ENCODE measurements at places on chromosomes 7 and 10.

- H3K4me3 ChIP-seq = no peak overlapping the region
- peaks cover 3% of the 10 kb centered on the region for H3K4me1 ChIP-seq
- no peaks in the 10 kb centered on the region for H3K36me3 ChIP-seq
These were observed 16.8 kb upstream of the DLG5 start for GRCh38 chr10:77943121-77943901.

GRCh38 chr10:30170146-30170545 lies 110.8 kb upstream of the JCAD start:
- no peaks in the 10 kb centered on the region for H3K36me3 ChIP-seq
- no peak overlapping the region for H3K27ac ChIP-seq
- DNase-seq = no peak
- no peaks in the 10 kb centered on the region for H3K4me1 ChIP-seq
- no peaks in the 10 kb centered on the region for H3K27me3 ChIP-seq

GRCh38 chr7:140056431-140057142 lies 6.2 kb downstream of the PARP12 start:
- peaks cover 8% of the 10 kb centered on the region for H3K36me3 ChIP-seq
- no peaks in the 10 kb centered on the region for H3K27me3 ChIP-seq
- no peaks in the 10 kb centered on the region for H3K4me1 ChIP-seq
- DNase-seq = no peak

GRCh38 chr7:116952635-116953371 lies 498 bp upstream of the ST7 start:
- peak overlapping the region; percentile 72 for H3K4me3 ChIP-seq
- H3K36me3 ChIP-seq = no peaks in the 10 kb centered on the region
- no peaks in the 10 kb centered on the region for H3K27me3 ChIP-seq
- peak overlapping the region; percentile 65 for H3K27ac ChIP-seq
- peaks cover 57% of the 10 kb centered on the region for H3K4me1 ChIP-seq

DNA sequence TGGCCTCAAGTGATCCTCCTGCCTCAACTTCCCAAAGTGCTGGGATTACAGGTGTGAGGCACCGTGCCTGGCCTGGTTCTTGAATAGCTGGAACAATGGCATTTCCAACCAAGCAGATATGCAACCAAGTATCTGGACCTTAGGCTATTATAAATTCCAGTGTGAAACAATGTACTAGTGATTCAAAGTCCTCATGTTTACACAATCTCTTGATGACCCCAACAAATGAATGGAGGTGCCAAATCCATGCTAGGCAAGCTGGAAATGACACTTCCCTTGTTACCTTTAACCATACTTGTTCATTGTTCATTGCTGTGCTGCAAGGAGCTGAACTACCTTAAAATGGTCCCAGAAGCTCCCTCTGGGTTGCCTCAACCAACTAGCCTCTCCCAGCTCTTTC lies 282.2 kb upstream of the KLF14 start:
- no peak overlapping the region for H3K4me3 ChIP-seq
- no peak overlapping the region for H3K27ac ChIP-seq
- peaks cover 23% of the 10 kb centered on the region for H3K4me1 ChIP-seq
- H3K36me3 ChIP-seq = no peaks in the 10 kb centered on the region

DNA sequence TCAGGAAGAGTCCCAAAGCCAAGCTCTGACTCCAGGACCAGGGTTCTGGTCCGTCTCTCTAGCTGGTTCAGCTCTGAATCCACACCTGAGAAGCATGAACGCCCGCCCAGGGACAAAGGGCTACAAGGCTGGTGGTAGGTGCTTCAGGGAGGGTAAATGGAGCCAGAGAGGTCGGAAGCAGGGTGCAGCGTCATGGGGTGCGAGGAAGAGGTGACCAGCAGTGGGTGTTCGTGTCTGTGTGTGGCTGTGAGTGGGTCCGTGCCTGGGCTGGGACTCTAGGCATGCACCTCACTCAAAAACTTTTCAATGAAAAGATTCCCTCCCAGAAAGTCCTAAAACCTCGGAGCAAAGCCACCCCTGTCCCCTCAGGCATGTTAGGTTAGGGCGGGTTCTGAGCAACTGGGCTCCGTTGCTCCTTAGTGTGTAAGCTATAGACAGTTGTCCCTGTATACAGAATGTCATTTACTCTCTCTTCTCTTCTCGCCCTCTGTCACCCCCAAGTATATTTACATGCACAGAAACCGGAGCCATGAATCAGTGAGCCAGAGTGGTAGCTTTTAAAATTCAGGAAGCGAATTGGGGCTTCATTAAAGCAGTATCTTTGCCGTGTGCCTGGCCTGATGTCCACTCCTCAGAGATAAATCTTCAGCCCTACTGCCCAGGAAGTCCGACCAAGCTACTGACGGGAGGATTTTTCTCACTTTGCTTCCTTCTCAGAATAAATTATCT lies 12.3 kb upstream of the GATA3 start:
- no peak overlapping the region for H3K4me3 ChIP-seq
- DNase-seq = no peak
- no peaks in the 10 kb centered on the region for H3K36me3 ChIP-seq
- H3K4me1 ChIP-seq = no peaks in the 10 kb centered on the region
- no peak overlapping the region for H3K27ac ChIP-seq

- H3K36me3 ChIP-seq = no peaks in the 10 kb centered on the region
- no peak overlapping the region for H3K27ac ChIP-seq
- H3K27me3 ChIP-seq = no peaks in the 10 kb centered on the region
These were observed 6.4 kb downstream of the USP6NL start for GRCh38 chr10:11604865-11605650.

DNA sequence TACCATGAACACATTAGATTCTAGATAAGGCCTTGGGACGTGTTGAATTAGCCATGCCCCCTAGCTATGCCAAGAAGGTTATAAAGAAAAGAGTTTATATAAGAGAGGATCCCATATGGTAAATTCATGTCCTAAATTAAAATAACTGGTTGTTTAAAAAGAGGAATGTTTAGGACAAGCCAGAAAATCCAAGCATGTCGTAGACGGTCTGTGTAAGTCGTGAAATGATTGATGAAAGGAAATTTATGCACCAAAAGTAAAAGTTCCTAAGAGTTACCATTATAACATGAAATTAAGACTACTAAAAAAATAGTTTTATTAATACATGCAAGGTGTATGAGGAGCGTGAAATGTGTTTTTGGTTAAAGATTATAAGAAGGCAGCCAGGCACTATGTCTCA lies 624.9 kb downstream of the ARL4A start:
- DNase-seq = no peak
- H3K4me1 ChIP-seq = no peaks in the 10 kb centered on the region
- H3K4me3 ChIP-seq = no peak overlapping the region
- no peaks in the 10 kb centered on the region for H3K36me3 ChIP-seq

GRCh38 chr10:59087486-59087885 lies 89.0 kb upstream of the PHYHIPL start:
- no peak overlapping the region for H3K4me3 ChIP-seq
- H3K4me1 ChIP-seq = no peaks in the 10 kb centered on the region
- no peaks in the 10 kb centered on the region for H3K27me3 ChIP-seq
- H3K27ac ChIP-seq = no peak overlapping the region
- no peaks in the 10 kb centered on the region for H3K36me3 ChIP-seq

DNA sequence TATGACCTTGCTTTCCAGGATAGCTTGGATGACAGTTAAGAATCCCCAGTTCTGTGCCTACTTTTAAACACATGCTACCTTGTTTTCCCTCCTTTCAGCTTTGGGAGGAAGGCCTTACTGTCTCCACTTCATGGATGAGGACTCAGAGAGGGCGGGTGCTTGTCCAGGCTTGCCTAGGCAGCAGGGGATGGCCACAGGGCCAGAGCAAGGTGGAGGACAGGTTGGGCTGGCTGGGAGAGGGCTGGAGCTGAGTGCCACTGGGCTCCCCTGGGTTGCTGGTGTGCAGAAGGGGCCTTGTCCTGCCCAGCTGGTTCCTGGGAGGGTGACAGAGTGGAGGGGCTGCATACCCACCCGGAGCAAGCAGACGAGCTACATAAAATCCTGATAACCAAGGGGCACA lies 117.8 kb downstream of the GRK5 start:
- peaks cover 73% of the 10 kb centered on the region for H3K27me3 ChIP-seq
- no peak for DNase-seq
- H3K36me3 ChIP-seq = no peaks in the 10 kb centered on the region
- H3K4me3 ChIP-seq = no peak overlapping the region

DNA sequence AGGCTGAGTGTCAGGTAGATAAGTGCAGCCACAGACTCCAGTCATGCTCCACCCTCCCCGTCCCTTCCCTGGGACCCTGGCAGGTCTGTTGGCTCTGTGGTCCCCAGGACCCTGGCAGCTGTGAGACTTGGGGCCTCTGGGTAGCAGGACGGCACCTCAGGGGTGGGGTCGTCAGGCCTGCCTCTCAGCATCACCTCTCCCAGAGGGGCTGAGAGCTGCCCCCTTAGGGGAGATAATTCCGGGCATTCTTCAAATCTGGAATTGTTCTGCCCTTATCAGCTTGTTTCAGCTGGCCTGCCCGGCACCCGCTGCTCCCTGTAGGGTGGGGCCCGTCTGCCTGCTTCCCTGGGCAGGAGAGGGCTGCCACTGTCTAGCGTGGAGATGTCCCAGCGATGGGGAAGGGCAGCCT lies 23.3 kb downstream of the PODXL start:
- H3K4me1 ChIP-seq = peaks cover 2% of the 10 kb centered on the region
- no peaks in the 10 kb centered on the region for H3K27me3 ChIP-seq
- H3K36me3 ChIP-seq = no peaks in the 10 kb centered on the region
- H3K4me3 ChIP-seq = no peak overlapping the region

GRCh38 chr10:63703740-63704345 lies 182.6 kb downstream of the REEP3 start:
- H3K27ac ChIP-seq = no peak overlapping the region
- no peak for DNase-seq
- H3K36me3 ChIP-seq = no peaks in the 10 kb centered on the region
- no peaks in the 10 kb centered on the region for H3K27me3 ChIP-seq
- peaks cover 10% of the 10 kb centered on the region for H3K4me1 ChIP-seq

DNA sequence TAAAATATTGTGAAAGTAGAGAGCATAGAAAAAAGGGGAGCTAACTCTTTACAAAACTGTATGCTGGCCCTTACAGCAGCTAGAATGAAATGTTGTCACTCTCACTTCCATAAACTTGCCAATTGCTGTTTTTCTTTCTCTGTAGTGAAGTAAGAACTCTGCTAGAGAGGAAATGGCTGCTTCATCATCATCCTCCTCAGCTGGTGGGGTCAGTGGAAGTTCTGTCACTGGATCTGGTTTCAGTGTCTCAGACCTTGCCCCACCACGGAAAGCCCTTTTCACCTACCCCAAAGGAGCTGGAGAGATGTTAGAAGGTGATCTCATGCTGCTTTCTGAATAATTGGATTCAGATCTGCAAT lies 7.6 kb upstream of the ASCC1 start:
- H3K27ac ChIP-seq = no peak overlapping the region
- peaks cover 10% of the 10 kb centered on the region for H3K36me3 ChIP-seq
- no peaks in the 10 kb centered on the region for H3K27me3 ChIP-seq
- no peak overlapping the region for H3K4me3 ChIP-seq
- DNase-seq = no peak

- no peak overlapping the region for H3K4me3 ChIP-seq
- no peak for DNase-seq
- peaks cover 2% of the 10 kb centered on the region for H3K36me3 ChIP-seq
- no peaks in the 10 kb centered on the region for H3K4me1 ChIP-seq
- H3K27ac ChIP-seq = no peak overlapping the region
These were observed 223.6 kb downstream of the CHCHD3 start for GRCh38 chr7:132858251-132858650.

GRCh38 chr10:28704464-28705161 lies 27.3 kb downstream of the BAMBI start:
- H3K4me1 ChIP-seq = no peaks in the 10 kb centered on the region
- DNase-seq = no peak
- peaks cover 2% of the 10 kb centered on the region for H3K27me3 ChIP-seq
- H3K36me3 ChIP-seq = no peaks in the 10 kb centered on the region
- H3K27ac ChIP-seq = no peak overlapping the region

GRCh38 chr7:150716368-150716767 lies at the start of gene GIMAP1:
TSS of gene GIMAP1 (plus strand) at chr7:150716613. CDS start at chr7:150719048, 2,435 bp downstream.
- H3K27ac ChIP-seq = peak within 1 kb of the TSS; percentile 68
- peak; percentile 63 for DNase-seq
- H3K27me3 ChIP-seq = no peaks in the 10 kb centered on the region
- H3K4me1 ChIP-seq = peaks cover 36% of the 10 kb centered on the region
- peaks cover 24% of the 10 kb centered on the region for H3K36me3 ChIP-seq

- no peak for DNase-seq
- no peaks in the 10 kb centered on the region for H3K4me1 ChIP-seq
- no peaks in the 10 kb centered on the region for H3K27me3 ChIP-seq
- H3K4me3 ChIP-seq = no peak overlapping the region
- H3K36me3 ChIP-seq = no peaks in the 10 kb centered on the region
- H3K27ac ChIP-seq = no peak overlapping the region
These were observed 37.8 kb upstream of the PITRM1 start for GRCh38 chr10:3210251-3210877.

- no peaks in the 10 kb centered on the region for H3K4me1 ChIP-seq
- no peaks in the 10 kb centered on the region for H3K27me3 ChIP-seq
- no peak for DNase-seq
- no peak overlapping the region for H3K27ac ChIP-seq
- H3K4me3 ChIP-seq = no peak overlapping the region
- H3K36me3 ChIP-seq = no peaks in the 10 kb centered on the region
These were observed 335.7 kb downstream of the GPR37 start for GRCh38 chr7:124429923-124430322.

GRCh38 chr10:35396560-35397434 lies 60.5 kb downstream of the CCNY start:
- no peaks in the 10 kb centered on the region for H3K4me1 ChIP-seq
- H3K4me3 ChIP-seq = no peak overlapping the region
- no peak overlapping the region for H3K27ac ChIP-seq
- H3K27me3 ChIP-seq = no peaks in the 10 kb centered on the region
- DNase-seq = no peak

DNA sequence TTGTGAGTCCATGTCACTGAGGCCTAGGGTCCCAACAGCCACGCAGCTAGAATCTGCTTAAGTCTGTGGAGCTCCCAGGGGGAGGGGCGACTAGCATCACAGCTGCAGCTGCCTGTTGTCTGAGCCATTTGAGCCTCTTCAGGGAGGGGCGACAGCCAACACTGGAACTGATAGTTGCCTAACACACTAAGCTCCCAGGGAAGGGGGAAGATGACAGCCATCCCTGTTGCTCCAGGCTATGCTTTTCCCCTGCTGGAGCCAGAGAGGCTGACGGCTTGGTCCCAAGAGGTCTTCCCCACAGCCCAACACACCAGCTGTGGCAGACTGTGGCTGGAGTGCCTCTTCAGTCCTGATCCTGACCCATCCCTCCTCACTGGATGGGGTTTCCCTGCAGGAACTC lies 817.5 kb downstream of the NXPH1 start:
- no peak overlapping the region for H3K27ac ChIP-seq
- DNase-seq = no peak
- H3K4me1 ChIP-seq = no peaks in the 10 kb centered on the region
- H3K4me3 ChIP-seq = no peak overlapping the region
- no peaks in the 10 kb centered on the region for H3K27me3 ChIP-seq
